ENCODE measurements at places on chromosomes 1 and 21. TPM values are rescaled to one million over a fixed set of nuclear protein-coding genes. Genes with fewer than 3 reads are reported as not detected.

DNA sequence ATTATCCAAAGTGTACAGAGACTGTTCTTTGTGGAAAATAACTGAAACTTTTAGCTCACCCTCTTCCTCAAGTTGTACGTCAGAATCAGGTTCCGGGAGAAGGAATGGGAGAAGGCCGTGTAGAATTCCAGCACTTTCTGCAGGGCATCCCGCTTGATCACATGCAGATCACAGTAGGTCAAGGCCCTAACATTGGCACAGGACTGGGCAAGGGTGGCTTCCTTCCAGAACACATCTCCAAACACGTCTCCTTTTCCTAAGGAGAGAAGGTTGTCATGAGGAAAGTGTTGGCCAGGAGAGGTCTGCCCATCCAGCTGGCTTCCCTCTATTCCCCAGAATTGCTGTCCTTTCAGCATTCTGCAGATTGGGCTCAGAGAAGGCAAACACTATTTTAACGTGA is 358.7 kb downstream of the KCNH1 start:
- DNase-seq: no peak

GRCh38 chr1:101250656-101251272 is 13.9 kb downstream of the S1PR1 start:
- DNase-seq: no peak

- no peak for DNase-seq
Measured at GRCh38 chr1:159751031-159751430, 29.7 kb upstream of the DUSP23 start.

DNA sequence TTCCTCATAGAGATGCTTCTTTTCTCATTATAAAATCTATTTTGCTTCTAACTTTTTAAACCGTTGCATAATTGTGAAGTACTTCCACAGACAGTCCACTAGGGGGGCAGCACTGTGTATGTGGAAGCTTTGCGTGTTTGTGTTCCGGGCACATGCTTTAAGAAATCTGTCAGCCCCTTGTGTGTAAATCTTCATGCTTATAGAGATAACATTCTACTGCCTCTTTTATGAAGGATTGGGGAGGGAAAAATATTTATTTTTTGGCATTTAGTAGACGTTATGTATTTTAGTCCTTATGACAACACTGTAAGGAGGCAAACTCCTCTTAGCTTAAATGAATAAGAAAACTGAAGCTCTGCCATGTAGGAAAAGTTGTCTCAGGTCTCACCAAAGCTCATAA is 157.3 kb upstream of the PTGFR start:
- no peak for DNase-seq

- DNase-seq: no peak
Measured at GRCh38 chr1:211557894-211558625, 20.9 kb downstream of the SLC30A1 start.

GRCh38 chr1:75341537-75341936 is 207.3 kb downstream of the LHX8 start:
- no peak for DNase-seq

The LDLRAD1 gene
- total RNA-seq: not detected

The LCE3E gene
- not detected for total RNA-seq

The TMPRSS3 gene
- not detected for total RNA-seq
